Osteoblast (primary cell): ENCODE measurements at places on chromosomes 2 and 18.
A peak's percentile ranks its signal among the peaks of the same experiment; 100 is the strongest.

- peak; percentile 89 for DNase-seq
Measured at GRCh38 chr18:903701-904100, 970 bp upstream of the ADCYAP1 start.

GRCh38 chr18:29556070-29556469 lies 1379.1 kb upstream of the CDH2 start:
- no peak for DNase-seq

DNA sequence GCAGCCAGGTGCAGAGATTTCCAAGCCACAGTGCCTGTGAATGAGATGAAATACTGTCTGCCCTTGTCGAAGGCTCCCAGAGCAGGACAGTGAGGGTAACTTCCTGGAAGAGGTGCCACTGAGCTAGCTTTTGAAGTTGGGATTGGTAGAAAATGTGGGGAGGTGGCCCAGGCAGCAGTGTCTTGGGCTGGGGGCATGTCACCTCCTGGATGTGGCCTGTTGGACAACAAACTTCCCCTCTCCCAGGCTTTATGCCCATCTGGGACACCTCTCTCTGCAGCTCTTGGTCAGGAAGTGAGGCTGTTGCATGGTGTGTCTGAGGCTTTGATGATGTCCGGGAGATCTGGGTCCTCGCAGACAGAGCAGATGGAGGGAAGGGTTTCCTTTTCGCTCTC lies 151.4 kb downstream of the DYSF start:
- peak; percentile 57 for DNase-seq

- DNase-seq = no peak
Measured at GRCh38 chr18:55031979-55032378, 72.7 kb upstream of the CCDC68 start.

DNA sequence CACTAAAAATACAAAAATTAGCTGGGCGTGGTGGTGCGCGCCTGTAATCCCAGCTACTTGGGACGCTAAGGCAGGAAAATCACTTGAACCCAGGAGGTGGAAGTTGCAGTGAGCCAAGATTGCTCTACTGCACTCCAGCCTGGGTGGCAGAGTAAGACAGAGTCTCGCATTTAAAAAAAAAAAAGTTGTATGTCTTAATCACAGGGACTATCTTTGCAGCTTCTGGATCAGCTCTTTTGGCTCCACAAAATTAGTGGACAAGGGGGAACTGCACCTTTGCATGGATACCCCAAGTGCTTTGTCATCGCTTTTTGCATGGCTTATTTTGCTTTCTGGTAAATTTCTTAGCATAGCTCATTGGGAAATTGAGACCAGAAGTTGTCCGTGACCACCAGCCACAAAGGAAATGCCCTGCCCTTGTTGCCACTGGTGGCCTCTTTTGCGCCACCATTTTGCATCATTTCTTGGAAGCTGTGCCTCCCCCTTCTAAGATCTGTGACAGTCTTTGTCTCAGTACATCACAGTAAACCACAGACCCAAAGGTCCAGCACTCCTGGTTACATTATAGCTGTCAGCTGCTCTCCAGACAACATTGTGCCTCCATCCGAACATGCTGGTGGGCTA lies 43.9 kb upstream of the PCBP1 start:
- DNase-seq = no peak

GRCh38 chr2:2795438-2796091 lies 464.5 kb upstream of the MYT1L start:
- DNase-seq = no peak

DNA sequence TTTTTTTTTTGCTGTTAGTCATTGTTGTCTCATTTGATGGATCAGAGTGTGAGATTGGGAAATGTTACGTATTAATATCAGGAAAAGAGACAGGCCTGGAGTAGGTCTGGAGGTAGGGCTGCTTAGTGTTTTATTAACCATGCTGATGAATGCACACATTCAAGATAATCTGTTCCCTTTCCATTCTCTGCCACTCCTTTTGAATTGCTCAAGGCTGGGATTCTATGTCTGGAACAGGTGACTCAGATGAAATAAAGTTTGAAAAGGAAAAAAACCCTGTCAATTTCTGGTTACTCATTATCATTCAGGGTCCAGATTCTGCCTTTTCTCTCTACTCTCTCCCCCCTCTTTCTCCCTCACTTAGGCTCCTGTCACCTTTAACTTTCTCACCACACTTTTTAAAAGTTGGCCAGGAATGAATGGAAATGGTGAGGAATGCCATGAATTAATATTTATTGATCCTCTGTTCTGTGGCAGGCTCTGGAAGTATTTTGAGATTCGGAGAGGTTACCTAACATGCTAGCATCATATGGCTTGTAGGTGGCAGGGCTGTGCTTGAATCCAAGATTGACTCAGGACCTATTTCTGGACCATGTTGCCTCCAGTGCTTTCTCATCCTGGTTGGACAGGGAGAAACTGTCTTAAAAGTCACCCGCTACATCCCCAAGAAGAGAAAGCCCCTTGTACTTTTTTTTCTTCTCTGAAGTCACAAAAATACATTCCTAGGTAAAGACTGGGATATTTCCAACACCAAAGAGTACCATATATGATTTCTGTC lies 40.2 kb downstream of the MAP4K4 start:
- peak; percentile 47 for DNase-seq

GRCh38 chr2:33804155-33804554 lies 205.1 kb upstream of the FAM98A start:
- no peak for DNase-seq

GRCh38 chr2:174282441-174282840 lies 34.1 kb upstream of the OLA1 start:
- no peak for DNase-seq

GRCh38 chr2:50582164-50582563 lies 449.8 kb downstream of the NRXN1 start:
- DNase-seq = no peak

GRCh38 chr2:73611867-73612266 lies 30.4 kb downstream of the NAT8 start:
- DNase-seq = no peak

- no peak for DNase-seq
Measured at GRCh38 chr18:32243358-32243757, 53.5 kb downstream of the MEP1B start.
